Naive thymus-derived CD4-positive, alpha-beta T cell (primary cell): ENCODE measurements at places on chromosomes 4 and X. TPM values are rescaled to one million over a fixed set of nuclear protein-coding genes. Genes with fewer than 3 reads are reported as not detected.

DNA sequence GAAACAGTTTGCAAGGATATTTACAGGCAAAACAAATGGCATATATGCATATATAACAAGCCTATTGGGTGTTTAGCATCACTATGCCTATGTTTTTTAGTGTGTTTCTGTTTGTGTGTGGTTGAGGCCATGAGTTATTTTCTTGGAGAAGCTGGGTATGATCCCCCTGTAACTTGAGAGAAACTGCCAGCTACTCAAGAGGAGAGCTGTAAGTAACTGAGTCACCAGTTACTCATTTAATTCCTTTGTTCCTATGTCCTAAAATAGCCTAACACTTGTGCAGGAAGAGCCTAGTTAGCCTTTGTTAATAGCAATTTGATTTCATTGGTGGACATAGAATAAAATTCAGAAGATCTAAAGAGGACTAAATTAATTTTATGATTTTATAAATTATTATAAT lies 79.1 kb downstream of the PWWP3B start:
- DNase-seq, result no peak

MRPL1 gene
- 25.7 TPM for total RNA-seq

GRCh38 chrX:103464774-103465117 lies 54.5 kb downstream of the RAB40A start:
- peak; percentile 58 for DNase-seq

DNA sequence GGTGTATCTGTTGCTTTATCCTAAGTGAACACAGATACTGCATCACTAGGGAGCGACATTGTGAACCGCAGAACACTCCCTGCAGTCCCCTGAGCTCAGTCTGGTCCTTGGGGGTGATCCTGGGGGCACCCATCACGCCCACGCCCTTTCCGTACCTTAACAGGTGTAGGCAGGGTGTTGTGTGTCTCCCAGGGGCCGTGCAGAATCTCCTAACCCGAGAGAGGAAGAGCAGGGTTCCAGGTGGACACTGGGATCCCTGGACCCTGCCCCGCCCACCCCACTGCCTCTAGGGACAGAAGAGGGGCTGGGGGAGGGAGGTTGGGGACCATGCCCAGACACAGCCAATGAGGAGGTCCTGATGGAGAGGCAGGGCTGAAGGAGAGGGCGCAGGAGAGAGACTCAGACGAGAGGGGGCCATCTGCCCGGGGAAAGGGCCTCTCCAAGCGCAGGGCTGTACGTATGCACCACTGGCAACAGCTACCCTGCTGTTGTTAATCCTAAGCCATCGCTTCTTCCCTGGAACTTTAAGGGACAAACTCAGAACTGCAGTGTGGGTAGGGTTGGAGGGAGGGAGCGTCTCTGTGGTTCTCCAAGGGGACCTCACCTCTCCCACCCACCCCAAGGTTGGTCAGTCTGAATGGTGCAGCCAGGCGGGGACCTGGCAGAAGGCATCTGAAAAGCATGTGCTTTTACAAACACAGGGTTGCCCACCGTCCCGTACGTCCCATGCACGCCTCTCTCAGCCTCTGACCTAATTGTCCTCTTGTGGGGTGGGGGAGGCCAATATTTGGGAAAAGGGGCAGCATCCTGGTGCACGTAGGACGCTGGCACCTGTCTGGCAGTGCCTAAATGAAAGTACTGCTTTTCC lies 2.5 kb downstream of the P2RY8 start:
- DNase-seq, result peak; percentile 51

- no peak for DNase-seq
Observed at GRCh38 chr4:158484173-158484885, 37.4 kb upstream of the RXFP1 start.

GRCh38 chr4:148311526-148311925 lies 130.7 kb downstream of the NR3C2 start:
- DNase-seq, result no peak

DNA sequence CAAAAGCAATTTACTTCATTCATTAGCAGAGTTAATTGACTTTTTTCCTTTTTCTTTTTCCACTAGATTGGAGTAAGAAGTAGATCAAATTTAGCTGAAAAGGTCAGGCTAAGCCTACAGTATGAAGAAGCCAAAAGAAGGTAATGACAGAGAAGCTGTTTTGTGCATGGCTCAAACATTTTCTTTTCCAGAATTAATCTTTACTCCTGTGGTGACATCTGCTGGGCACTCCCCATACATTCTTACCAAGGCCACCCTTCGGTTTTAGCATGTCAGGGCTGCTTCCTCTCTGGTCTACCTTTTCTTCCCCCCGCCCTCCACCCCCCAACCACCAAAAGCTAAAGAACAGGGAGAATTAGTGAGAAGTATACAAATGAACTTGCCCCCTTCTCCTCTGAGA lies 70.2 kb downstream of the CLDN22 start:
- peak; percentile 19 for DNase-seq

EREG gene
- not detected for total RNA-seq
